Naive thymus-derived CD4-positive, alpha-beta T cell (primary cell): ENCODE measurements at places on chromosomes 3 and 15. TPM values are rescaled to one million over a fixed set of nuclear protein-coding genes. Genes with fewer than 3 reads are reported as not detected.

The MORC1 gene
- not detected in 2 replicates for total RNA-seq

The POLQ gene
- 0.38 TPM for total RNA-seq

The IMPG2 gene
- total RNA-seq = 0.87 TPM

The PIF1 gene
- not detected for total RNA-seq

The SLC22A13 gene
- total RNA-seq = 1.3 and 1.9 TPM in 2 replicates

The POTEB3 gene
- total RNA-seq = not detected in 2 replicates

The CYP19A1 gene
- not detected for total RNA-seq

GRCh38 chr15:25410649-25411048, 28.2 kb downstream of the UBE3A start:
- no peak for DNase-seq
- no peak overlapping the region for H3K4me3 ChIP-seq
- H3K27me3 ChIP-seq = no peaks in the 10 kb centered on the region
- peaks cover 8% of the 10 kb centered on the region for H3K36me3 ChIP-seq
- H3K4me1 ChIP-seq = peaks cover 3% of the 10 kb centered on the region
- no peak overlapping the region for H3K27ac ChIP-seq

DNA sequence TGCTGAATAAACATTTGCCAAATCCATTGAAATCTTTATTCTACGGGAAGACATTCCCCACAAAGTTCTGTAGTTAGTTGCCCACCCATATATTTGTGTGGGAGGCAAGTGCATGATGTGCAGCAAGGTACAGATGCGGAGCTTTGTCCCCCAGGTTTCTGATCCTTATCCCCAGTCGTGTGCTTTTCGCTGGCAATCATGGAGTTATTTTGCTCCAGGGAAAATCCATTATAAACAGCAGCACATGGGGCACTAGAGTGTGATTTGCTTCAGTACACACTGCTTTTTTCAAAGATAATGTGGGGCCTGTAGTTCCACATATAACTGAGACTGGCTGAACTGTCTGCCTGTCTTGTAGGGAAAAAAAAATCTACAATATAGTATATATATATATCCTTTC, 132.1 kb downstream of the FEZF2 start:
- no peaks in the 10 kb centered on the region for H3K27me3 ChIP-seq
- DNase-seq = no peak
- H3K4me1 ChIP-seq = no peaks in the 10 kb centered on the region
- no peaks in the 10 kb centered on the region for H3K36me3 ChIP-seq
- H3K4me3 ChIP-seq = no peak overlapping the region

GRCh38 chr3:88168171-88168570, 18.4 kb downstream of the C3orf38 start:
- H3K36me3 ChIP-seq = no peaks in the 10 kb centered on the region
- H3K4me1 ChIP-seq = no peaks in the 10 kb centered on the region
- DNase-seq = no peak
- H3K27me3 ChIP-seq = no peaks in the 10 kb centered on the region
- H3K27ac ChIP-seq = no peak overlapping the region

DNA sequence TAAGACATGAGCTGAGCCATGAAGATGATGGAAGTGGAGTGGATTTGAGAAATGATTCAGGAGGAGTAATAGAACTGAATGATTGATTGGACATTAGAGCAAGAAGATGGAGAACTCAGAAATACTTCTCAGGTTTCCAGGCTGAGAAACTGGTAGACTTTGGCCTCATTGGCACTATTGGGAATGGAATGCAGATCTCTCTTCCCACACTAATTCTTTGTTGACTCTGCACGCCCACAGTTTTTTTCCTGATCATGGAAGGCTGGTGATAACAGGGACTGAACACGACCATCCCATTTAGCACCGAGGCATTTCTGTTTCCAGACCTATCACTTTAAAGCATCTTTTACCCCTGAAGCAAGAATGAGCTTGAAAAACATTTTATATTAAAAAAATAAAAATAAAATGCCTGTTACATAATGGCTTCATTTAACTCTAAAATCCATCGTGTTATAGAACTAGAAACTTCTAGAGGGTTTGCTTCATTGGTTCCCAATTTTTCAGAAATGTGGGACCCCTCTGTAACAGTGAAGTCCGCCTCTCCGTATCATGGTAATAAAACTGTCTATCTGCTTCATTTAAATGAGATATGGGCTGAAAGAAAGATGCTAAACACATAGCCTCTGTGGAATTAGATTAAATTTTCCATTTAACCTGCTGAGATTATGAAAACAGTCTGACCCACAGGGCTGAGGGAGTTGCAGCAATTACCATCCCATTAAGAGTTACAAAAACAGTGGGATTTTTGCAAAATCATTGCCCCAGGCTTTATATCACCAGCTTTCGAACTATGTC, 562.0 kb upstream of the CFAP20DC start:
- no peaks in the 10 kb centered on the region for H3K36me3 ChIP-seq
- H3K4me1 ChIP-seq = no peaks in the 10 kb centered on the region
- H3K27ac ChIP-seq = no peak overlapping the region
- no peaks in the 10 kb centered on the region for H3K27me3 ChIP-seq
- no peak for DNase-seq

DNA sequence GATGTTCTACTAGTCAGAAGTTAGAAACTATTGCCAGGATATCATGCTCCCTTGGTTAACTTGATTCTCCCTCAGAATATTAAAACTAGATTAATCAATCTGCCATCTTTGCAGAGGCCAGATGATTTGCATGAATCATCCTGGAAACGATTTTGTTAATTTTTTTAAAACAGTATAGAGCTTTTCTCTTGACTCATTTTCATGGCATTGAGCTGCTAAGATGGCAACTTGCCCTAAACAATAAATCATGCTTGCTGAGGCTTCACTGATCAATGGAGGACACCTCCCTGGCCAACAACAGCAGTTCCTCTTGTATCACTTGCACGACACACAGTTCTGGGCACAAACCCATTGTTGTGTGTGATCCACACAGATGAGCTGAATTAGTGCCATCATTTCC, 109.1 kb downstream of the COL6A6 start:
- no peak overlapping the region for H3K4me3 ChIP-seq
- H3K27ac ChIP-seq = no peak overlapping the region
- H3K36me3 ChIP-seq = no peaks in the 10 kb centered on the region
- DNase-seq = no peak

DNA sequence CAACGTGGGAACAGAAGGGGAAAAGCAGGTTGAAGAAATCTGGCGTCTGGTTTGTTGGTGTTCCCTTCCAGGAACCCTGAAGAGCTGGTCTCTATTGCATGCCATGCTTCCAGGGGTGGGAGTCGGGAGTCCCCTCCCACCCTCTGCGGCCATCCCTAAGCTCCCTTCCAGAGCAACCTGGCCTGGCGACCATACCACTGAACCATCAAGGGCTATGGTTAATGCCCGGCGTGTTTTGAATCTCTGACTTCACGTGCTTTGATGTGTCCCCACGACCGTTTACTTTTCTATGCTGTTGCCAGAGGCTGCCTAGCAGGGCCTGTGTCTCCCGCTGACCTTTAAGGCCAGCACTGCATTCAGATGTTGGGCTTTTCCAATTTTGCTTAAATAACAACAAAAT, 696 bp upstream of the SNRK start:
- H3K4me1 ChIP-seq = peaks cover 21% of the 10 kb centered on the region
- peak; percentile 14 for DNase-seq
- H3K36me3 ChIP-seq = peaks cover 7% of the 10 kb centered on the region
- peak overlapping the region; percentile 99 for H3K27ac ChIP-seq

- no peaks in the 10 kb centered on the region for H3K4me1 ChIP-seq
- H3K27ac ChIP-seq = no peak overlapping the region
- DNase-seq = no peak
- no peaks in the 10 kb centered on the region for H3K36me3 ChIP-seq
- no peak overlapping the region for H3K4me3 ChIP-seq
Measured at GRCh38 chr3:150913133-150913922, 8.1 kb upstream of the MINDY4B start.

DNA sequence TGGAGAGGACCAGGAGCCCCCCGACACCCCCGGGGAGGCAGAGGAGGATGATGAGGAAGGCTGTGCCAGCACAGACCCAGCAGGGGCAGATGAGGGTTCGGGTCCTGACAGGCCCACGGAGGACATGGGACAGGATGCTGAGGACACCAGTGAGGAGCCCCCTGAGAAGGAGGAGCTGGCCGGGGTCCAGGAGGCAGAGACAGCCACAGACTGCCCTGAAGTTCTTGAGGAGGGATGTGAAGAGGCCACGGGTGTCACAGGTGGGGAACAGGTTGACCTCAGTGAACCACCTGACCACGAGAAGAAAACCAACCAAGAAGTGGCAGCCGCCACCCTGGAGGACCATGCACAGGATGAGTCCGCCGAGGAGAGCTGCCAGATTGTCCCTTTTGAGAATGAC, 909 bp downstream of the FGD5 start:
- H3K36me3 ChIP-seq = no peaks in the 10 kb centered on the region
- no peak for DNase-seq
- no peaks in the 10 kb centered on the region for H3K4me1 ChIP-seq
- H3K4me3 ChIP-seq = no peak overlapping the region

- no peak for DNase-seq
- no peaks in the 10 kb centered on the region for H3K27me3 ChIP-seq
- H3K36me3 ChIP-seq = no peaks in the 10 kb centered on the region
- no peak overlapping the region for H3K4me3 ChIP-seq
- no peaks in the 10 kb centered on the region for H3K4me1 ChIP-seq
Measured at GRCh38 chr3:134610432-134611385, 40.1 kb downstream of the KY start.

DNA sequence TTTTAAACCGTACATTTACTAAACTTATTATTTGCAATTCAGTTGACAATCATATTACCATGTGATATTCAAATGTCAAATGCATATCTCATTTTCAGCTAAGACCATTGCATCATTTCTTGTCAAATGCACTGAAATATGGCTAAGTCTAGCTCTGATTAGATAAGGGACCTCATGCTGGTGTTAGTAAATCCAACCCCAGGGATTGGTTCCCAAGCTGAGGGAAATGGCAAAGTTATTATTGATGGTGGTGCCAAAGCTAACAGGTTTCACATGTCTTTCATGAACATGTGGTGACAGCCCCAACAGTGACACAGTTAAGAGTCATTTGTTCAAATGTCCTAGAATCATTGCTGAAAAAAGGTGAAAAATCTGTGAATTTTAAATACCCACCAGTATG, 641.1 kb downstream of the MECOM start:
- H3K4me3 ChIP-seq = no peak overlapping the region
- DNase-seq = no peak
- no peak overlapping the region for H3K27ac ChIP-seq
- H3K4me1 ChIP-seq = no peaks in the 10 kb centered on the region
- H3K36me3 ChIP-seq = no peaks in the 10 kb centered on the region

DNA sequence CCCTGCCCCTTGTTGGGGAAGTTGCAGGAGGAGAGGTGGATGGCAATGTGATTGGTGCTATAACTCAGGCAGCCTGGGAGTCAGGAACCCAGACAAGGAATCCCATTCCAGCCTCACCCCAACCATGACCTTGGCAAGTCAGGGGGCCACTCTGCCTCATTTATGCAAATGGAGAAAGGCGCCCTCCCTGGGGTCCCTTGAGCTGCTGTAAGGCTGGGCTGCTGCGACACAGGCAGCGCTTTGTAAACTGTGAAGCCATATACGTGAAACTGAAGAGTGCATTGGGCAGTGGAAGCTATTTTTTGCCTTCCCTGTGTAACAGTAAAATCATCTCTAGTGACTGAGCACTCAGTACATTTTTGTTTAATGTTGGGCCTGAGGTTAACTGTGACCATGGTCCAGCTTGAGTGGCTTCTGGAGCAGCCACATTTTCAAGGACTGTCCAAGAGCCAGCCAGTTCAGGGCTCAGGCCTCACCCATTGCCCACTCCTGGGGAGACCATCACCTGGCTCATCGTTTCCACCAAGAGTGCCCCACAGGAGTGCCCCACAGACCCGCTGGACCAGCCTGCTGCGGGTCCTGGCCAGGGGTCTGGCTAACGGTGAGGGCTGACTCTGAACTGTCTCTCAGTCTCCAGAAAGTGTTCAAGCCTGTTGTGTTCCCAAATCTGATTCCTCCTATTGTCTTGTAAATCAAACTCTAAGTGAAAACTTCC, 27.9 kb downstream of the KIF7 start:
- no peaks in the 10 kb centered on the region for H3K4me1 ChIP-seq
- no peak for DNase-seq
- H3K36me3 ChIP-seq = no peaks in the 10 kb centered on the region
- H3K27ac ChIP-seq = no peak overlapping the region
- H3K27me3 ChIP-seq = peaks cover 3% of the 10 kb centered on the region

DNA sequence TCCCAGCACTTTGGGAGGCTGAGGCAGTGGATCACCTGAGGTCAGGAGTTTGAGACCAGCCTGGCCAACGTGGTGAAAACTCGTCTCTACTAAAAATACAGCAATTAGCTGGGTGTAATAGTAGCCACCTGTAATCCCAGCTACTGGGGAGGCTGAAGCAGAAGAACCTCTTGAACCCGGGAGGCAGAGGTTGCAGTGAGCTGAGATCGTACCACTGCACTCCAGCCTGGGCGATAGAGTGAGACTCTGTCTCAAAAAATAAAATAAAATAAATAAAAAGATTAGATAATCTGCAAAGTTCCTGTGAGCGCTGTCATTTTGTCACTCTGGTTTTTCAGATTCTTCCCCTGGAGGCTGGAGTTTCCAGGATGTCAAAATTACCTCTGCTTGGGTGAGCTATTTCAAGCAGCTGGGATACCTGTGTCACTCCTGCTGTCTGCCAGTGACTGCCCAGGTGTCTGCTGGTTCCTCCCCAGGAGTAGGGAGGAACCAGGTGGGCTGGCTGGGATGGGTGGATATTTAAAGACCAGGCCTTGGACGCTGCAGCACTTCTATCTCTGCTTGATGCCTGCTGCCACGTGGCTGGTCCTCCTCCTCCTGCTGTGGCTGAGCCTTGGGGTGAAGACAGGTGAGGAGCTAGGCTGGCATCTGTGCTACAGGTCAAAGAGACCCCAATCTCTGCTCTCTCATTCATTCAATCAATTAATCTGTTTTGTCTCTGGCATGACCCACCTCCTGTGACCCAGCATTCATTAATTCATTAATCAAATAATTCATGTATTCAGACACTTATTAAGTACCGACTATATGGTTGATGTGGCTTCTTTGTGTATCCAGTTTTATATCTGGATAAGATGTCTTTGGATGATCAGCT, 19.5 kb upstream of the MUC20 start:
- no peaks in the 10 kb centered on the region for H3K27me3 ChIP-seq
- no peak overlapping the region for H3K4me3 ChIP-seq
- no peak overlapping the region for H3K27ac ChIP-seq

DNA sequence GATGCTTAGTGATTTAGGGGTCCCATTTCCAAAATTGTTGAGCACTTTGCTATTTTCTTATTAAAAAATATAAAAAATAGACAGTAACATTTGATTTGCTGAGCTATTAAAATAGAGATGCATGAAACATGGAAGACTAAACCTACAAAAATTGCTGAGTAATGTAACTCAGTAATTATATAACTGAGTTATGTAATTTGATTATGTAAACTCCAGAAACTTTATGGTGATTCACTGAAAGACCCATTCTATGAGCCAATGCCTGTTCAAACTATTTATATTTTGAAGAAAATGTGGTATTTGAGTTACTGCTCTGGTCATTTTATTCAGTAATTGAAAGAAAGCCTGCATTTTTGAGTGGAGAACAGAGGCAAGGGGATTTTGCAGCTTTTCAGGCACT, 1221.5 kb upstream of the ALCAM start:
- no peaks in the 10 kb centered on the region for H3K36me3 ChIP-seq
- DNase-seq = no peak
- no peak overlapping the region for H3K4me3 ChIP-seq
- no peaks in the 10 kb centered on the region for H3K27me3 ChIP-seq
- no peak overlapping the region for H3K27ac ChIP-seq
